ENCODE measurements at places on chromosomes 5 and 9. TPM values are rescaled to one million over a fixed set of nuclear protein-coding genes. Genes with fewer than 3 reads are reported as not detected.

RNF183 gene
- total RNA-seq: not detected

EFNA5 gene
- total RNA-seq: 18.2 TPM

PTRH1 gene
- total RNA-seq: 3.7 TPM

TAF11L5 gene
- not detected for total RNA-seq

FAM221B gene
- total RNA-seq: not detected

- DNase-seq: no peak
These were observed 29.8 kb downstream of the WDR36 start for GRCh38 chr5:111121926-111122325.

GRCh38 chr9:16342246-16343020, 528.0 kb downstream of the BNC2 start:
- no peak for DNase-seq

DNA sequence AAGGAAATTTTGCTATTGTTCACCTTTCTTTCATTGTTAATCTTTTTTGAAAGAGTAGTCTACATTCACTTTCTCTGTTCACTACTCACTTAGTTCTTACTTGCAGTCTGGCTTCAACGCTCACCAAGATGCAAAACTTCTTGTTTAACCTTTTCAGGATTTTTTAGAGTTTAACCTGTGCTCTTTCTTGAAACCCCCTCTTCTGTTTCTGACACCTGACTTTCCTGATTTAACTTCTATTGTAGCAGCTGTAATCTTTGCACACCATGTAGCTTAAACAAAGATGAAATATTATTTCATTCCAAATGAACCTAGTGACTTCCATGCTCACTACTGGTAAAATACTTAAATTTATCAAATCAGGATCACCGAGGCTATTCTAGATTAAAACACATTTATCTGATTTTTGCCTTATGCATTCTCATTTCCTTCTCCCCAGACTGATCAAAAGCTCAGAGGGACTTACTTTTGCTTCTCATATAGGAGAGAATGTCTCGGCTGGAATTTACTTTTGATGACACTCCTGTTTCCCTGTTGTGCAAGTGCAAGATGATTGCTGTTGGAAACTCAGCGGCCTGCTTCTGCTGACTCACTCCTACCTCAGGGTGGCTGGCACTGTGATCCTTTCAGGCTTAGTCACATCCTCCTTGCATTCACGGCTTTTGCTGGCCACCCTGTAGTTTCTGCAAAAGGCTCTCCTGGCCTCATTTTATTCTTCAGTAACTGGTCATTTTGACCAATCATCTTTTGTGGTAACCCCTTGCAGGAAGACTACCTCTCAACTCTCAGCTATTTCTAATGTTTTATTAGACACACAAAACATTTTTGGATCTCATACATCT, 109.3 kb upstream of the IFNE start:
- peak; percentile 15 for DNase-seq
